ENCODE measurements at places on chromosomes 7 and 10.

DNA sequence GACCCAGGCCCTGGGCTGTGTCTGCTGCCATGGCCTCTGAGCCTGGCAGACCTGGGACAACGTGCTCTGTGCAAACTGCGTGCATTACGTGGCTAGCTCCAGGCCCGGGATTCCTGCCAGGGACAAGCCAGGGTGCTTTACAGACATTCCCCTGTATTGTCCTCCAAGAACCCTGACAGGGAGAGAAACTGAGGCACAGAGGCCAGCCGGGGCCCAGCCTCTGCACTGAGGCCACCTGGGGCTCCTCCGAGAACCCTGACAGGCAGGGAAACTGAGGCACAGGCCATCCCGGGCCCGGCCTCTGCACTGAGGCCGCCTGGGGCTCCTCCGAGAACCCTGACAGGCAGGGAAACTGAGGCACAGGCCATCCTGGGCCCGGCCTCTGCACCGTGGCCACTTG is 64.9 kb downstream of the CFAP46 start:
- DNase-seq, result no peak

DNA sequence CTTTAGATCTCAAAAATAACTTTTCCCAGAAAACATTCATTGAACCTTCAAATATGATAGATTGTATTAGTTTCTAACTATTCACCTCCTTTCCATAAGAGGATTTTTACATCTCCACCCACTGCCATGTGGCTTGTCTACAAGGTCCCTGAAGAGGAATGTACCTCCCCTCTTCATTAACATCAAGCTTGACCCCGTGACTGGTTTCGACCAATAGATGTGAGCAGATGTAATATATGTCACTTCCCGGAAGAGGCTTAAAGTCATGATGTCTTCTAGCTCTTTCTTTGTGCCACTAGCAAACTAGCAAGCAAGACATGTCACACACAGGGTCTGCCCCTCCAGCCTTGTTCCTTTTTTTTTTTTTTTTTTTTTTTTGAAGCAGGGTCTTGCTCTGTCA is 6.9 kb downstream of the BAZ1B start:
- no peak for DNase-seq

GRCh38 chr10:118754229-118754555 is 578 bp downstream of the CACUL1 start:
- no peak for DNase-seq

GRCh38 chr10:76942628-76943416 is 694.8 kb downstream of the KCNMA1 start:
- no peak for DNase-seq

DNA sequence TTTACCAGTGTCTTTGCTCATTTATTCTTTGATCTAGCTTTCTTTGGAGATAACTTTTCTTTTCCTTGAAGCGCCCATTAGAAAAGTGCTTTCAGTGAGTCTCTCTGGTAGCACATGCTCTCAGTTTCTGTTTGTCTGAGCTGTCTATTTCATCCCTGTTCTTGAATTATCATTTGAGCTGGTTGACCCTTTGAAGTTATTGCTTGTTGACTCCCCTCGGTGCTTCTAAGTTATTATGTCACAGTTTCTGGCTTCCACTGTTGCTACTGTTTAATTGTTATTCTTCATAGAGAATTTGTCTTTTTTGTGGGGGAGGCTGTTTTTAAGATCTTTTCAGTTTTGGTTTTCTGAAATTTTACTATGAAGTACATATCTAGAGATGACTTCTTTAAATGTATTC is 11.4 kb upstream of the PRF1 start:
- DNase-seq, result no peak

DNA sequence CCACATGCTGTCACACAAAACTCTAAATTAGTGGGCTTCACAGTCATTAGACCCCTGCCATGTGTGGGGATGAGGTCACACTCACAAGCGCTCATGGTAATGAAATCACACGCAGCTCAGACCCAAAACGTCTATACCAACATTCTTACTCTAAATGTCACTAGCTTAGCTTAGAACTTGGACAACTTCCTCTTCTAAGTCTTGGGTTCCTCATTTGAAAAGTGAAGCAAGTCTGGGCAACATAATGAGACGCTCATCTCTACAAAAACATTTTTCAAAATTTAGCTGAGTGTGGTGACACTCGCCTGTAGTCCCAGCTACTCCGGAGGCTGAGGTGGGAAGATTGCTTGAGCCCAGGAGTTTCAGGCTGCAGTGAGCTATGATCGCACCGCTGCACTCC is 92.7 kb upstream of the MACROH2A2 start:
- DNase-seq, result no peak

- DNase-seq, result no peak
These were observed 745 bp downstream of the SLC16A9 start for GRCh38 chr10:59708816-59709394.

Measured in HS-27A (cell line).